ENCODE measurements at places on chromosomes 12 and 14.

GRCh38 chr14:93094121-93094918 is 21.4 kb downstream of the ITPK1 start:
- no peak for DNase-seq

GRCh38 chr12:87924149-87924548 is 105.1 kb downstream of the C12orf50 start:
- no peak for DNase-seq

DNA sequence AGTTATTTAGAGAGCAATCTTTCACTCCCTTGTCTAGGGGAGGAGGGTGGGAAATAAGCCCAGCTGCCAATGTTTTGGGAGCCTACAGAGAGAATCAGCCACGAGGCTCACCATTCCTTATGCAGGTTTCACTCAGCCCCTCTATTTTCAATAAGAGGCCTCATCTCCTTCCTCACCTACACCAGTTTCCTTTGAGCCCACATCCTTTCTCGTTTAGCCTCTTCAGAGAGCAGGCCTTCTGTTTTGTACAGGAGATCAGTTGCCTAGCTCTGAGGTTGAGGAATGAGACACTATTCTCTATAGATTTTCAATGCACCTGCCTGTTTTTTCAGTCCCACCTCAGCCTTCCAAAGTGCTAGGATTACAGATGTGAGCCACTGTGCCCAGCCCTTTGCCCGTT is 17.9 kb downstream of the SNAPC1 start:
- no peak for DNase-seq

DNA sequence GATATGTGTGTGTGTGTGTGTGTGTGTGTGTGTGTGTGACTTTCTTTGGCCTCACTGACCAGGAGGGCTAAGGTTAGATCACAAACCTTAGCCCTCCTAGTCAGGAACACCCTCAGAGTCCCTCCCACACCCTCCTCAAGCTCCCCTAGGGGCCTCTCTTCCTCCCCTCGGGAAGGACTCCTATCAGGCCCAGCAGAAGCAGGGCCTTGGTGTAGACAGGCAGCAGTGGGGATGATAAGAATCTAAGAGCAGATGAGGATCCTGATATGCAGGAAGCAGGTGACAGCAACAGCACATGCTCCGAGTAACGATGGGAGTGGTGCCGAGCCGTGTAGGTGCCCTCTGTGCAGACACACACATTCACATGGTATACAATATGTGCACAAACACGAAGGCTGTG is 20.7 kb downstream of the PLEK2 start:
- no peak for DNase-seq

- no peak for DNase-seq
Measured at GRCh38 chr14:72701237-72701565, 192.7 kb downstream of the DPF3 start.

DNA sequence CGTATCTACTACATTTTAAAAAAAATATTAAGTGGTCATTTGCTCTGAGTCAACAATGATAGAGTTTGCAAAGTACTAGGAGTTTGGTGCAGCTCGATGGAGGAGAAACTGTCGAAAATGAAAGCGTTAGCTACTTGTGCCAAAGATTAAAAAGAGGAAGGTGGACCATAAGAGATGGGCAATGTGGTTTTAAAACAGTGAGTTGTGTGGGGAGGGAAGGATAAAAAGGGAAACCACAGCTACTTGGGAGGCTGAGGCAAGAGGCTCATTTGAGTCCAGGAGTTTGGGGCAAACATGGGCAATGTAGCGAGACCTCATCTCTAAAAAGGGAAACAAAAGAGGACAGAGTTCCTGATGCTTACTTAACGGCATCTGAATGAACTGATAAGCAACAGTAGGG is 18.2 kb upstream of the STRAP start:
- no peak for DNase-seq

DNA sequence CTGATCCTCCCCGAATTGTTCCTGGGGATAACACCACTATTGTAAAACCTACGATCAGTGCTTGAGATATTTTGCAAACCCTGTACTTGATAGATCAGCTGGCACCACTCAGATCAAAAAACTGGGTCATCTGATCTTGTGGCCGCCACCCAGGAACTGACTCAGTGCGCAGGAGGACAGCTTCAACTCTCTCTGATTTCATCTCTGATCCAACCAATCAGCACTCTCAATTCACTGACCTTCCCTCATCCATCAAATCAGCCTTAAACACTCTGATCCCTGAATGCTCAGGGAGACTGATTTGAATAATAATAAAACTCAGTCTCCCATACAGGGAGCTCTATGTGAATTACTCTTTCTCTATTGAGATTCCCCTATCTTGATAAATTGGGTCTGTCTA is 4.2 kb upstream of the XPOT start:
- DNase-seq: no peak

GRCh38 chr14:59811815-59812214 is 58.8 kb downstream of the RTN1 start:
- no peak for DNase-seq

- DNase-seq: no peak
Measured at GRCh38 chr14:61281948-61282275, 774 bp upstream of the TMEM30B start.

GRCh38 chr14:51293912-51294389 is 53.9 kb downstream of the TMX1 start:
- no peak for DNase-seq

GRCh38 chr12:7374423-7375144 is 69.4 kb downstream of the CD163L1 start:
- DNase-seq: peak; percentile 47

- DNase-seq: no peak
Measured at GRCh38 chr12:53502983-53503728, 2.1 kb downstream of the TARBP2 start.

GRCh38 chr14:68164711-68165113 is 345.1 kb downstream of the RAD51B start:
- no peak for DNase-seq

- DNase-seq: no peak
Measured at GRCh38 chr12:71108355-71108754, 49.4 kb downstream of the TSPAN8 start.

- no peak for DNase-seq
Measured at GRCh38 chr14:71698027-71698426, 234.2 kb upstream of the RGS6 start.

DNA sequence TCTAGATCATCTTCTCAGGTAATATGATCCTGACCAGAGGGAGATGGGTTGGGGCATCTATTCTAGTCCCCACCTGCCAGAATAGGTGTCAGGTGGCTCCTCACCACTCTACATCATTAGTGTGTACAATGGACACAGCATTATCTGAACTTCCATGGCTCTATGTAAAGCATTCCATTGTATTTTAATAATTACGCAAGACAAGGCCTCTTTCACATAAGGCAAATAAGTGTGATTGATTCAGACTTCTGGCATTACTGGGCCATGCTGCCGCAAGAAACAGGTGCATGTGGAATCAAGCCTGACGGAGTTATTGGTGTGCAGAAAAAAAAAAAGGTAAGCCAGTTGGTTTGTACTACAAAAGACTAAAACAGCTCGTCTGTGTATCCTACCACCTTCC is 3.1 kb upstream of the DDHD1 start:
- DNase-seq: no peak

- DNase-seq: no peak
Measured at GRCh38 chr14:92558319-92558718, 44.7 kb downstream of the RIN3 start.

DNA sequence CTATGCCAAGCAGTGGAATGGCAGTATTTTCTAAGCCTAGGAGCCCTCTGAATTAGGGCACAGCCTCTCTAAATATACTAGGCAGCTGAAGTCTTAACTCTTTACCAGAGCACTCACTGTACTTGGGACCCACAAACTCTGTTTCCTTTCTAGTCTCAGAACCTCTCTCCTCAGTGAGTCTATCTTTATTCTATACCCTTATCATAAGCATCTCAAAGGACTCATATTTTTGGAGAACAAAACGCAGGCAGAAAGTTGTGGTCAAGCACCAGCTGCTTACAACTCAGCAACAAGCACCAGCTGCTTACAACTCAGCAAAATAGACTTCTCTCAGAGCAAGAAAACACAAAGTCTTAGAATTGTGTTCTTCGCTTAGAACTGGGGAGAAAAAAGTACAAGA is 993 bp downstream of the CCDC196 start:
- DNase-seq: no peak

DNA sequence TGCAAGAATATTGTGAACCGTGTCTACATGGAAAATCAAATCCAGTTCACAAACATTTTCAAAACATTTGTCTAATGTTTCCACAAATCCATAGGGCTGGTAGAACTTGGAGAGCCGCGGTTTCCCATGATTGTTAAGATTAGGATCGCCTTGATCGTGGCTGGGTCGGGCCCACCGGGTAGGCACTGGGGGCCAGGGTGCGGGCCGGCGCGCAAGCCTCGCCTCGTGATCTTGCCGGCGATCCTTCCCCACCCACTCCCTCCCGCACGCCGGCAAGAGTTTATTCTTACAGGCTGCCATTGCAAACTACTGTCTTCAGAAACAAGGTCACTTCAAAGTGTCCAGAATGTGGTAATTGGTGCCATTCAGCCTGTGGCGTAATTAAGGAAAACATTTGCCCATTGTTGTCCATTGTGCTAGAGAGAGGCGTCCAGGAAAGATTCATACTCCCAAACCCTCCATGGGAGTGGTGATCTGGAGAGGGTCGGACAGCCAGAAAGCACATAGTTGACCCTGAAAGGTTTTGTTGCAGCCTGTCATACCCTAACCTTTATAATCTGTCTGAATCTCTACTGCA is 95.5 kb downstream of the BORCS5 start:
- no peak for DNase-seq

DNA sequence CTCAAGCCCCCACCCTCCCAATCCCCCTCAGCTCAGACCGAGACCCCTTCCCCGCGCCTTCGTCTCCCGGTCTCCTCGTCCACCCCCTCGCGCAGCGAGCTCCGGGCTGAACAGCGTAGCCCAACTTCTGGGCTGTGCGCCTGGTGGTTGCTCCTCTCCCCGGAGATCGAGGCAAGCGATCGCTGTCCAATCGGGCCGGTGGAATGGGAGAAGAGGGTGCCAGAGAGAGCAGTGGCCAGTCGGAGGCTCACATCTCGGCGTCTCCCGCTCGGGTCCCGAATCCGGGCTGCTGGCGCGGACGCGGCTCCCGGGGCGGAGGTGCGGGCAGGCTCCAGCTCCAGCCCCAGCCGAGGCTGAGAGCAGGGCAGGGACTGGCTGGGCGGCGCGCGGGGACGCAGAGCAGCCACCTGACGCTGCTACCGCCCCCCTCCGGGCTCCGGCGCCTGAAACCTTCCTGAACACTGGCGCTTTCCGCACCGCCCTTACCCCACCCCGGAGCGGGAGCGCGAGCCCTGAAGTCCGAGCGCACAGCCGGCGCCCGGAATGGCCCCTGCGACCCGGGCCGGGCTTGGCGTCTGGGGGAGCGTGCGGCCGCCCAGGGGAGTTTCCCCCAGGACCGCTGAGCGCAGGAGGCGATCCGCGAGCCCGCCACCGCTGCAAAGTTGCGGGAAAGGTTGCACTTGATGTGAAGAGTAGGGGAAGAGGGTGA is 508 bp upstream of the KCNH5 start:
- DNase-seq: peak; percentile 87

DNA sequence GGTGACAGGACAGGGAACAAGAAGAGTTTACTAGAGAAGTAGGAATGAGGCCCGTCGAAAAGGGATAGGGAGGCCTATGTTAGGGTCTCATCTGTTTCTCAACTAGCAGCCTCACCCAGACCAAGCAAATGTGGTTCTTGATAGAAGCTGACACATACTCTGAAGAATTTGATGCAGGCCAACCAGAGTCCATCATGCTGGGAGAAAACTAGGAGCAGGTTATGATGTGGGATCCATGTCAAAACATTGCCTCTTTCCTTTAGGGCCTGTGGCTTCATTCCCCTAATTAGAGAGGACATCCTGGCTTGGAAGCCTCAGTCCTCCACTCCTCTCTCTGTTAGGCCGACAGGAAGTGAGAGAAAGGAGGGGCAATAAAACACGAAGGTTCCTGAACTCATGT is 122.8 kb downstream of the NTF3 start:
- DNase-seq: no peak

- no peak for DNase-seq
Measured at GRCh38 chr12:6212086-6212485, 11.9 kb downstream of the CD9 start.

GRCh38 chr12:10191865-10192264 is 13.0 kb downstream of the TMEM52B start:
- no peak for DNase-seq

GRCh38 chr14:52900731-52901130 is 50.1 kb downstream of the FERMT2 start:
- no peak for DNase-seq

GRCh38 chr14:69358233-69358963 is 39.7 kb downstream of the ERH start:
- no peak for DNase-seq

- peak; percentile 75 for DNase-seq
Measured at GRCh38 chr14:36647824-36648753, 13.6 kb upstream of the PAX9 start.

- DNase-seq: no peak
Measured at GRCh38 chr14:88130057-88130432, 125.1 kb downstream of the GPR65 start.

DNA sequence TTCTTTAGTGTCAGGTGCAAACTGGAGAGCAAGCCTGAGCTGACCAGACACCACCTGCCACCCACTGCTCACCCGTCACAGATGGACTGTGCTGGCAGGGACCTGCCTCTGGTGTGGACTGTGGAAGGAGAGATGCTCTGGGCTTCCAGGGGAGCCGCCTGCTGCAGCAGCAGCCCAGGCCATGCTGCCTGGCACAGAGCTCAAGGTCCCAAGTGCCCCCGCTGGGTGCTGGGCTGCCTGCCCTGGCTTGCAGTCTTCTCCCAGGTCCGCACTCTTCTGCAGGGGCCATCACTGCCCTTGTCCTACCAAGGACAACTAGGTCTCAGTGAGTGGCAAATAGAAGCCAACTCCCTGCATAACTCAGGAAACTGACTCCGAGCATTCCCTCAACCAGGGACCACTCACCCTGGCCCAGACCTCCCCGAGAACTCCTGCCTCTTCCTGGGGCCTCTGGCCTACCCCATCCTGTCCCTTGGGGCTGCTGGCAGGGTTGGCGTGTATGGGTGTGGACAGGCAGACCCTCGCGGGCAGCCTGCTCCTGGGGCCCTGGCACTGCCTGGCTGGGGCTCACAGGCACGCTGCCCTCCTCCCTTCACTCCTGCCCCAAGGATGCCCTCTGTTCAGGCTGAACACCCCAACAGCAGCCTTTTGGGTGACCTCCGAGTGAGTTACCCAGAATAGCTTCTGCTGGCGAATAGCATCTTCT is 9.3 kb downstream of the AMN start:
- no peak for DNase-seq

GRCh38 chr14:106652494-106652893 is 1126.1 kb downstream of the TMEM121 start:
- no peak for DNase-seq

DNA sequence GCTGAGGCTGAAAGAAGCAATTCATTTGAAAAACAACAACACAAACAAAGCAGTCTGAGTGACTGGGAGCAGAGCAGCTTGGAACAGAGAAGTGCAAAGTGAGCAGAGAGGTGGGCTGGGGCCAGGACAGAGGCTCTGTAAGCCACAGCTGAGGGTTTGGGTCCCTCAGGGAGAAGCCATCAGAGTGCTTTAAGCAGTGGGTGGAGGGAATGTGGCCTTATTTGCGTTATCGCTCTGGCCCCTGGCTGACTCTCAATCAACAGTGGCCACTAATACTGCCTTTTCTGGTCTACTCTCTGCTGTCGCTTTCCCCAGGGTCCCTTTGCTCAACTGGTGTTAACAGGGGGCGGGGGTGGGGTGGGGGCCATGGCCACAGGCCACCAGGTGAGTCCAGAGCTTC is 44.2 kb downstream of the IRF2BPL start:
- no peak for DNase-seq

- DNase-seq: no peak
Measured at GRCh38 chr12:14156606-14157005, 175.2 kb upstream of the GRIN2B start.

All from nephron progenitor cell (in vitro differentiated cells).